A549 treated with dexamethasone at 1 μM for 4 hours (cell line): ENCODE measurements at places on chromosomes 6 and 20. TPM values are rescaled to one million over a fixed set of nuclear protein-coding genes. Genes with fewer than 3 reads are reported as not detected.

Gene HEY2
- total RNA-seq = 0.04 to 0.05 TPM in 2 of 5 replicates, not detected in the others

Gene PLG
- not detected in 5 replicates for total RNA-seq

Gene PRRT1
- 0.35 to 1.1 TPM (median 0.68 TPM) in 5 replicates for total RNA-seq

Gene MYLK4
- total RNA-seq = 0.09 to 0.18 TPM (median 0.13 TPM) in 5 replicates

Gene COL12A1
- 4.3 to 6.7 TPM (median 5.4 TPM) in 5 replicates for total RNA-seq

Gene BPIFB1
- 0.06 to 0.16 TPM (median 0.15 TPM) in 3 of 5 replicates, not detected in the others for total RNA-seq

Gene HSPA1B
- 73.0 to 177 TPM (median 144 TPM) in 5 replicates for total RNA-seq

Gene FAM217A
- total RNA-seq = not detected in 5 replicates

Gene C20orf144
- 0.08 to 0.15 TPM (median 0.09 TPM) in 5 replicates for total RNA-seq

Gene ZNF337
- 17.9 to 20.7 TPM (median 19.5 TPM) in 5 replicates for total RNA-seq

Gene LY6G6D
- total RNA-seq = not detected in 5 replicates

Gene CGAS
- 3.3 to 4.5 TPM (median 4.1 TPM) in 5 replicates for total RNA-seq

Gene NR2E1
- 0.06 to 0.07 TPM (median 0.07 TPM) in 4 of 5 replicates, not detected in the other for total RNA-seq

Gene GTF2H4
- 17.2 to 21.4 TPM (median 19.3 TPM) in 5 replicates for total RNA-seq

Gene C20orf96
- total RNA-seq = 9.5 to 10.7 TPM (median 10.1 TPM) in 5 replicates

Gene VPS52
- total RNA-seq = 14.2 to 19.1 TPM (median 17.5 TPM) in 5 replicates

Gene SLC17A4
- total RNA-seq = 0.02 TPM in 1 of 5 replicates, not detected in the others

Gene HLA-DMB
- total RNA-seq = 1.4 to 1.9 TPM (median 1.7 TPM) in 5 replicates

Gene TAB2
- 27.0 to 33.9 TPM (median 31.7 TPM) in 5 replicates for total RNA-seq

Gene CLVS2
- total RNA-seq = 0.07 to 0.27 TPM (median 0.20 TPM) in 5 replicates

Gene SNRNP48
- total RNA-seq = 7.5 to 10.6 TPM (median 9.7 TPM) in 5 replicates

Gene TINAG
- total RNA-seq = 0.14 TPM in 1 of 5 replicates, not detected in the others

Gene ZNF831
- not detected in 5 replicates for total RNA-seq

Gene KIFC1
- 35.6 to 45.1 TPM (median 44.0 TPM) in 5 replicates for total RNA-seq

Gene ISM1
- 0.16 to 0.24 TPM (median 0.18 TPM) in 5 replicates for total RNA-seq

Gene CLIC5
- 0.04 TPM in 1 of 5 replicates, not detected in the others for total RNA-seq

Gene AIF1
- total RNA-seq = not detected in 5 replicates

Gene PDYN
- total RNA-seq = 0.02 to 0.05 TPM (median 0.04 TPM) in 3 of 5 replicates, not detected in the others

Gene ZC2HC1B
- not detected in 5 replicates for total RNA-seq

Gene TMC2
- 0.02 TPM in 1 of 5 replicates, not detected in the others for total RNA-seq

Gene SLC35A1
- 7.3 to 10.2 TPM (median 9.5 TPM) in 5 replicates for total RNA-seq

Gene TSHZ2
- total RNA-seq = not detected in 5 replicates

Gene HLA-F
- 3.3 to 4.0 TPM (median 3.8 TPM) in 5 replicates for total RNA-seq

Gene MATN4
- total RNA-seq = 0.03 to 0.14 TPM (median 0.07 TPM) in 5 replicates
